ENCODE measurements at places on chromosomes 2 and 18.

GRCh38 chr2:18918280-18918679 is 328.9 kb upstream of the NT5C1B start:
- no peak for DNase-seq

DNA sequence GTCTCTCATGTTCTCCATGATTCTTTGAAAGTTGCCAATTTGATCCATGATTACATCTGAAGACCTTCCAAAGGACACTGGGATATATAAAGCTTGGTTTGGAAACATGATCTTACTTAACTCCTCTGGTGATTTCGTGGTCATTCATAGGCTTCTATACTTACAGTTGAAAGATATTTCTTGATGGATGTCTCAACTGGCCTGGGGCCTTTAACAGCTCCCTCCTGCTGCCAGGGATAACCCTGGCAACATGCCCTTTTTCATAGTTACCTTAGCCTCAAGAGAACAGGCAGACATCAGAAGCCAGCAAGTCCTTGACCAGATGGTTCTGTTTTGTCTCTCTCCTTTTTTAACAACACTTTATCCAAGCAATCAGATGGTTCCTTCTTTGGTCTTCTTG is 23.5 kb upstream of the MFF start:
- DNase-seq: no peak

- DNase-seq: no peak
These were observed 1012.1 kb downstream of the TMEM182 start for GRCh38 chr2:103773884-103774283.

DNA sequence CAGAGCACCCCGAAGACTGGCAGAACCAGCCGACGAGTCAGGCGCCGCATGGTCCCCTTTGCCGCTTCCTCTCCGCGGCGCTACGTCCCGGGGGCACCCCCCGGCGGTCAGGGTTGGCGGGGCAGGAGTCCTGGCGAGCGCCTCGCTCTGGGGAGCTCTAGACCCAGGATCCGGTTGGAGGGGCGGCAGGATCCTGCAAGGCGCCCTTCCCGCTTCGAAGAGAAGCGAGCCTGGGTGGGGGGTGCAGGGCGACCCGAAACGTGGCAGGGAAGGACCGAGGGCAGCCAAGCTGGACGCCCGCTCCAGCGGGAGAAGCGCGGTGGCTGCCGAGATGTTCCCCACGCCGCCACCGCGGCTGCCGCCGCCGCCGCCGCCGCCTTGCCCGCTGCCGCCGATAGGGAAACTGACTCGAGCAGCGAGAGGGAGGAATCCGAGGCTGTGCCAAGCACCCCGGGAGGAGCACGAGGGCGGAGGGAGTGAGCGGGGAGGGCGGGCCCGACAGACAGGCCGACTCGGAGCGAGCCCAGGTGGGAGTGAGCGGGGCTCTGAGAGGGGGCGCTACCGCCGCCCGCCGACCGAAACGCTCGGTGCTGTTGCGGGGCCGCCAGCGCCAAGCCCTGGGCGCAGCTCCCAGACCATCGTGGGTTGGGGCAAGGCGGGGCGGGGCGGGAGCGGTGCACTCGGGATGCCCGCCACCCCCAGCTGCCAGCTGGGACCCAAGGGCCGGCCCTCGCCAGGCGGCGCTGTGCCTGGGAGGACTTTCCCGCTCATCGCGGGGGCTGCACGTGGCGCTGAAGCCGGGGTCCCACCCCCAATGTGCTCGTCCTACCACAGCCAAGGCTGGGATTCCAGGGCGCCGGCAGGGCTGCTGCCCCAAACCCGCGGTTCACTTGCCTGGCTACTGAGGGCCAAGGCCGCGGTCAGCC is at the start of gene GALNT14:
TSS of gene GALNT14 (minus strand) at position 404 of the 926 bp plus-strand sequence. CDS start at position 50, 354 bp downstream.
- peak; percentile 76 for DNase-seq

- DNase-seq: no peak
These were observed 29.2 kb downstream of the NIFK start for GRCh38 chr2:121707344-121707919.

- DNase-seq: peak; percentile 74
These were observed 388.6 kb upstream of the TNP1 start for GRCh38 chr2:217248312-217248935.

DNA sequence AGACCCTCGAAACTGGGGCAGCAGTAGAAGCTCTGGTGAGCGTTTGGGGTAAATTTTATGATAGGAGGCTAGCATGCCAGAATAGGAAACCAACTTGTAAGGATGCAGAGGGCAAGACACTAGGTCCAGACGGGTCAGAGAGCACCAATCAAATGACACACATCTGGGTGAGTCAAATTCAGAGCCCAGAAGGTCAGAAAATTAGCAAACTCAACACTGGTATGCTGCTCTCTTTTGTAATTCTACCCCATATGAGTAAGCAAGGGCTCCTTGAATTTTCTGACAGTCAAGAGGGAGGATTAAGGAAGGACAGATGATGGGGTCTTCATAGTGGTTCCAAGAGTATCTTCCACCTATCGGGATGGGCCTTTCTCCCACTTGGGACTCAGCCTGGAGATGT is 209.8 kb downstream of the BCL2 start:
- DNase-seq: no peak

GRCh38 chr2:165114346-165114939 is 89.4 kb downstream of the SCN3A start:
- no peak for DNase-seq

- DNase-seq: no peak
These were observed 98.7 kb upstream of the ALKAL2 start for GRCh38 chr2:386406-387103.

GRCh38 chr2:103784261-103784660 is 1022.4 kb downstream of the TMEM182 start:
- DNase-seq: no peak

- DNase-seq: no peak
These were observed 225.0 kb downstream of the FHOD3 start for GRCh38 chr18:36522509-36522908.

DNA sequence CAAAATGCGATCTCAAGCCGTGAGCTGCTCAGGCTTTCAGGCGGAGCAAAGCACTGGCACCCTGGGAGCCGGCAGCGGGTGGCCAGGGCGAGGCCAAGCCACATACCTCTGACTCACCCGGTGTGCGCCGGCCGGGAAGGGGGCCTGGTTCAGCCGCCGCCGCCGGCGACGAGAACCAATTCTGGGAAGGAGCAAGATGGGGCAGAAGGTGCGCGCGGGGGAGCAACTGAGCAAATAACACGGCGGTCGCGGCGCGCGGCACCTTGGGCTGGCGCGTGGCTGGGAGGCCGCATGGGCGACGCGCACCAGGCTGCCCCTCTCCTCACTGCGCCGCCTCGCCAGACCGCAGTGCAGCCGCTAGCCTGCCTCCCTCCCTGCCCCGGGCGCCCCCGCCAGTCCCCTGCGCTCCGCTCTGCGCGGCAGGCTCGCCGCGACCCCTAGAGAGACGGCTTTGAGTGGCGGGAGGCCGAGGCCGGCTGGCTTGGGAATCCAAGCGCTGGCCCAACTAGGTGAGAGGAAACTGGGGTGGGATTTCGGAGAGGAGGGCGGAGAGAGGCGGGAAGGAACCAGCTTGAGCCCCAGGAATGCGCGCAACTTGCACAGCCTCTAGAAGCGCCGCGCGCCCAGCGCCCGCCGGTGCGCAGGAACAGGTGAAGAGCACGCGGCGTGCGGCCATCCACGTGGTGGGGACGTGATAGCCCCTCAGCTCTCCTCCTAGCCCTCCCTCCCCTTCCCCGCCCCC is 3.2 kb downstream of the NRP2 start:
- no peak for DNase-seq

GRCh38 chr2:153287109-153287801 is 191.3 kb downstream of the RPRM start:
- DNase-seq: no peak

DNA sequence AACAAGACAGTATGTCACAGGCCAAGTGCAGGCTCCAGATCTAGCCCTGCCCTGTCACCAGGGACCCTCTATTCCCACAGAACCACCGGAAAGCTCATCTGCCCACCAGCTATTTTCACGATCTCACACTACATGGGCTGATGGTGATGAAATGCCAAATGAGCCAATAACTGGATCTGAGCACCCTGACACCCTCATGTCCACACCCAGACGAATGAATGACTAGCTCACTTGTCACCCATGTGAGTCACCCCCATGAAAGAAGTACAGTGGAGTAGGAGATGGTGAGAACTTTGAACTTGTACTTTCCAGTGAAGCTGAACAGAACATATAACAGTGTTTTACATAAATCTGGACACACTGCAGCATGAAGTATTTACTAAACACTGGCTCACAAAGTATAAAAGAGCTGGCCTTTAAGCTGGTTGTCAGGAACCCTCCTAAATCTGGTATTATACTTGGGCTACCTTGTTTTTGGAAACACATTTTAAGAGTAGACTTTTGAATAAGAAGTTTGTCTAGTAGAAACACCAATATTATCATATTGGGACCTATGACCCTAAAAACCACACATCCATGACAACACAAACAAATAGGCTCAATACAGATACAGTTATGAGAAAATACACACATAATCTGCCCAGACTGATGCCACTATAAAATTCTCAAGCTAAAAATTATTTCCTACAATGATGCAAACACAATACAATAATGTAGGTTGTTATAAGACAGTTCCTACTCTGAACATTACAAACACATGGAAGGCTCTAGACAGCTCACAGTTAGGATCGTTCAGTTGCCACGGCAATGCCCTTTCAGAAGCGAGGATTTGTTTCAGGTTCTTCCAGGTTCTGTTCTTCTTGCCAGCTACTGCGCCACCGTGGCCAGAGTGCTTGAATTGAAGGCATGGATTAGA is 19.0 kb downstream of the INO80C start:
- DNase-seq: no peak

GRCh38 chr2:9937258-9937657 is 14.2 kb upstream of the GRHL1 start:
- no peak for DNase-seq

DNA sequence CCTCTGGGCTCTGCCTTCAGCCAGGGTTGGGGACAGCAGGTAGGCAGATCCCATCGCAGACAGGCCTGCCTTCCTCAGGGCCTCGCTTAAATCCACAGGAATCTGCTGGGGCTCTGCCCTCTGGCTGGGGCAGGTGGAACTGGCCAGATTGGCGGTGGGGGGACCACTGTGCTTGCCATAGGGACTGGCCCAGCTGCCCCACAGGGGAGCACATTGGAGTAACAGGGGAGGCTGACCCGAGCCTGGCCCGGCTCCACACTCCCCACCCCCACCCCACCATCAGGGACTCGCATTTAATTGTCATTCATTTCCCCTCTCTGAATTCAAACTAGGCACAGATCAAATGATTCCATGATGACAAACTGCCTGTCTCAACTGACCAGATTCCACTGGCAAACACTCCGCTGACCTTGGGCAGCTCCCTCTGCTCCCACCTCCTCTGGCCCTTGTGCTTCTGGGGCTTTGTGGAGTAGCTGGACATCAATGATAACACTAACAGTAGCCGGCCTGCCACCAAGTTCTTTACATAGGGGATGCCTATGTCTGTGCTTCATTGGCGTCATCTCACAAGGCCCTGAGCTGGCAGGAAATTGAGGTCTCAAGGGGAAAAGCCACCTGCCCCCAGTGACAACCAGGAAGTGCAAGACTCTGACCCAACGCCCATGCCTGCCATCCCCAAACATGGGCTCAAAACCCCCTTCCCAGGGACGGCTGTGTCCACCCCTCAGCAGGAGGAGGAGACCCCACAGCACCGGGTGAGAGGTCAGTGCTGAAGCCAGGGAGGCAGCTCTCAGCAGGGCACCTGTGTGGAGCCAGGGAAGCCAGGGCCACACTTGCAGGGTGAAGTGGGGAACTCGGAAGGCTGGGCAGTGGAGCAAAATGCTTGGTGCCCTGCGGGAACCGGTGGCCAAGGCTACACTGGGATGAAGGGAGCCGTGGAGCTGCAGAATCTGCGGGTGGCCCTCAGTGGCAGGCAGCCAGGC is 2.1 kb upstream of the B3GNT7 start:
- no peak for DNase-seq

All from dorsolateral prefrontal cortex (tissue), 122 donors.